ENCODE measurements at places on chromosomes 11 and 22.

- H3K4me3 ChIP-seq, result no peak overlapping the region
- no peaks in the 10 kb centered on the region for H3K27me3 ChIP-seq
- H3K4me1 ChIP-seq, result no peaks in the 10 kb centered on the region
- no peak for DNase-seq
These were observed 14.4 kb downstream of the NAALAD2 start for GRCh38 chr11:90148900-90149299.

DNA sequence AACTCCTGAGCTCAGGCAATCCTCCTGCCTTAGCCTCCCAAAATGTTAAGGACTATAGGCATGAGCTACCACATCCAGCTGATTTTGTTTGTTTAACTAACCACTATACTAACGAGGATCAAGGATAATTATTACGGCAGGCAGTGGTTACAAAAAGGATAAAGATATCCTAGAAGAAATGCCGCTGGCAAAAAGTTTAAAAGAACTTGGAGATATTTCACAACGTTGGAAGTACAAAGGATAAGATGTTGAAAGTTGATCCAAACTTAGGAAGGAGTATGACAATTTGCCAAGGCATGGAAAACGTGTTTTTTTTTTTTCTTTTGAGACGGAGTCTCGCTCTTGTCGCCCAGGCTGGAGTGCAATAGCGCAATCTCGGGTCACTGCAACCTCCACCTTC lies 13.4 kb downstream of the AP5B1 start:
- H3K27me3 ChIP-seq, result no peaks in the 10 kb centered on the region
- H3K4me3 ChIP-seq, result no peak overlapping the region
- H3K36me3 ChIP-seq, result peaks cover 1% of the 10 kb centered on the region
- H3K27ac ChIP-seq, result no peak overlapping the region

- peak overlapping the region; percentile 97 for H3K27ac ChIP-seq
- H3K4me1 ChIP-seq, result peaks cover 38% of the 10 kb centered on the region
- no peak overlapping the region for H3K4me3 ChIP-seq
These were observed 29.1 kb upstream of the TECTA start for GRCh38 chr11:121071846-121072450.

DNA sequence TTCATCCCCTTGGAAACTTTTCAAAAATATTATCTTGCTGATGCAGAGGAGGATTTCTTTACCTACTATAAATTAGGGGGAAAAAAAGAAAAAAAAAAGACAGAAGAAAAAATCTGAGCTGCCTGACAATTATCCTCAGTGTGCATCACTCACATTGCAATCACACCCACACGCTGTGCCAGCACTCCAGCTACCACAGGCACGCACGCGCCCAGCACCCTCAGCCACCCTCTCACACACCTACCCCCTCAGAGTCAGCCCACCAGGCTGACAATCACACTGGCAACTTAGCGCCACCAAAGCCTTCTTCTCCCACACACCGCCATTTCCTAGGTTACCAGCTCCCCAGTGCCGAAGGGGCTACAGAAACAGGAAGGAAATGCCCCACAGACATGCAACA lies 236.1 kb downstream of the KCNA4 start:
- peaks cover 7% of the 10 kb centered on the region for H3K4me1 ChIP-seq
- H3K27me3 ChIP-seq, result peaks cover 5% of the 10 kb centered on the region
- DNase-seq, result no peak
- no peak overlapping the region for H3K4me3 ChIP-seq
- no peak overlapping the region for H3K27ac ChIP-seq

DNA sequence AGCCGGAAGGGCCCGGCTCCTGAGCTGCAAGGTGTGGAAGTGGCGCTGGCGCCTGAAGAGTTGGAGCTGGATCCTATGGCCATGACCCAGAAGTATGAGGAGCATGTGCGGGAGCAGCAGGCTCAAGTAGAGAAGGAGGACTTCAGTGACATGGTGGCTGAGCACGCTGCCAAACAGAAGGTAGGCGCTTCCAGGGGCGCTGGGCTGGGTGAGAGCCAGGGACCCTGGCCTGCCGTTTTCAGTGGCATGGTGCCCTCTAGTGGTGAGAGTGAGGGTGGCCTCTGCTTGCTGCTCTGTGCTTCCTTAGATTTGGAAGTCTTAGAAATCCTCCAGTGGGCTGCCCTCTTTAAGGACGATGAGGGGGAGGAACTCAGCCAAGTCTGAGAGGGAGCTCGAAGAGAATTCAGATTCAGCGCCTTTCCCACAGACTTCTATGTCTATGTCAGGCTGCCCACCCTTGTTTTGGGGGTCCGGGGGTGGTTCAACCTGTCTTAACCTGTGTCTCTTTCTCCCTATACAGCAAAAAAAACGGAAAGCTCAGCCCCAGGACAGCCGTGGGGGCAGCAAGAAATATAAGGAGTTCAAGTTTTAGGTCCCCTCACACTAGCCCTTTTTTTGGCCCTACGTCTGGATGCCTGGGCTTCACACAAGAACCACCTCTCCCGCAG lies 1.8 kb upstream of the PACS1 start:
- no peaks in the 10 kb centered on the region for H3K27me3 ChIP-seq
- peaks cover 20% of the 10 kb centered on the region for H3K4me1 ChIP-seq
- H3K4me3 ChIP-seq, result peak overlapping the region; percentile 80
- peaks cover 29% of the 10 kb centered on the region for H3K36me3 ChIP-seq
- DNase-seq, result peak; percentile 75

GRCh38 chr11:73394416-73395296 lies 18.5 kb downstream of the RELT start:
- DNase-seq, result no peak
- H3K27ac ChIP-seq, result no peak overlapping the region
- H3K4me3 ChIP-seq, result no peak overlapping the region
- H3K36me3 ChIP-seq, result peaks cover 2% of the 10 kb centered on the region
- no peaks in the 10 kb centered on the region for H3K27me3 ChIP-seq
- H3K4me1 ChIP-seq, result no peaks in the 10 kb centered on the region

DNA sequence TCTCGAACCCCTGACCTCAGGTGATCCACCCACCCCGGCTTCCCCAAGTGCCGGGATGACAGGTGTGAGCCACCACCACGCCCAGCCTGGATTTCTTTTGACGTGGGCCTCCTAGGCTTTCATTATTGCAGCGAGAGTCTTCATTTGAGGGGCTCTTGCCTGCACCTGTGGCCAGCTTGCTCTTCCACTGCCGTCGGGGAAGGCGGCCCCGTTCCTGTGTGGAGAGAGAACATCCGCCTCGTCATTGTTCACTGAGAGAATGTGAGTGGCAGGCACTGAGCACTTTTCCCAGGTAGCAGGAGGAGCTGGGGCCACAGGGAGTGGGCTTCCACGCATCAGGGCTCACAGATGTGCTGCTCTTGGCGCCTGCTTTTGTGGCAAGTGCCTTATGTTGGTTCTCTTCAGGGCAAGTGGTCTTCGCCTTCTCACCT lies 365.0 kb downstream of the TBC1D22A start:
- H3K27ac ChIP-seq, result no peak overlapping the region
- H3K4me1 ChIP-seq, result peaks cover 3% of the 10 kb centered on the region
- H3K36me3 ChIP-seq, result peaks cover 3% of the 10 kb centered on the region
- no peak overlapping the region for H3K4me3 ChIP-seq

- no peak overlapping the region for H3K4me3 ChIP-seq
- H3K27me3 ChIP-seq, result no peaks in the 10 kb centered on the region
- DNase-seq, result no peak
- peaks cover 12% of the 10 kb centered on the region for H3K4me1 ChIP-seq
- peaks cover 14% of the 10 kb centered on the region for H3K36me3 ChIP-seq
These were observed 1.8 kb upstream of the TIGD3 start for GRCh38 chr11:65352783-65353182.

DNA sequence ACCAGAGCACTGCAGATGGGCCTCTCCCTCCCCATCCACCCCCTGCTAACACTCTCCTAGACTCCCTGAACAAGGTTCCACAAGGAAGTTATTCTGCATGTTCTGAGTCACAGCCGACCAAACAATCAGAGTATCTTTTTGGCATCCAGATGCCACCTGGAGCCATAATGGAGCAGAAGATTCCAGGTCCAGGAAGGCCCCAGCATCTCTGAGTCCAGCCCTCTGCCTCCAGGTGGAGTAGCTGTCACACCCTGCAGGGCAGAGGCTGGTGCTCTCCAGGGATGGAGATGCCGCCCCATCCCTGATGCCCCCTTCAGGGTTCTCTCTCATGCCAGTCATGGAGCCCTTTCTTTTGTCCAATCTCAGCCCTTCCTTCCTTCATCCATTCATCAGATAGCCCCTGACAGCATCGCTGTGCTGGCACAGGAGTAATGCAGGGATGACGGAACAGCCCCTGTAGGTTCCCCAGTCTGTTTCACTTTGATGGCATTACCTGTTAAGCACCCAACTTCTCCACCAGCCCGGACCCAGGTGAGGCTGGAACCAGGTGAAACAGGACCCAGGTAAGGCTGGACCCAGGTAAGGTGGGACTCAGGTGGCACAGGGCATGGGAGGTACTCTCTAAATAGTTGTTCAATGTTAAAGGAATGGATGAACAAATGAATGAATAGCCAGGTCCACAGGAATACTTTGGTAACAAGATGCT lies 20.1 kb upstream of the TSKU start:
- H3K27me3 ChIP-seq, result peaks cover 25% of the 10 kb centered on the region
- peaks cover 6% of the 10 kb centered on the region for H3K4me1 ChIP-seq

DNA sequence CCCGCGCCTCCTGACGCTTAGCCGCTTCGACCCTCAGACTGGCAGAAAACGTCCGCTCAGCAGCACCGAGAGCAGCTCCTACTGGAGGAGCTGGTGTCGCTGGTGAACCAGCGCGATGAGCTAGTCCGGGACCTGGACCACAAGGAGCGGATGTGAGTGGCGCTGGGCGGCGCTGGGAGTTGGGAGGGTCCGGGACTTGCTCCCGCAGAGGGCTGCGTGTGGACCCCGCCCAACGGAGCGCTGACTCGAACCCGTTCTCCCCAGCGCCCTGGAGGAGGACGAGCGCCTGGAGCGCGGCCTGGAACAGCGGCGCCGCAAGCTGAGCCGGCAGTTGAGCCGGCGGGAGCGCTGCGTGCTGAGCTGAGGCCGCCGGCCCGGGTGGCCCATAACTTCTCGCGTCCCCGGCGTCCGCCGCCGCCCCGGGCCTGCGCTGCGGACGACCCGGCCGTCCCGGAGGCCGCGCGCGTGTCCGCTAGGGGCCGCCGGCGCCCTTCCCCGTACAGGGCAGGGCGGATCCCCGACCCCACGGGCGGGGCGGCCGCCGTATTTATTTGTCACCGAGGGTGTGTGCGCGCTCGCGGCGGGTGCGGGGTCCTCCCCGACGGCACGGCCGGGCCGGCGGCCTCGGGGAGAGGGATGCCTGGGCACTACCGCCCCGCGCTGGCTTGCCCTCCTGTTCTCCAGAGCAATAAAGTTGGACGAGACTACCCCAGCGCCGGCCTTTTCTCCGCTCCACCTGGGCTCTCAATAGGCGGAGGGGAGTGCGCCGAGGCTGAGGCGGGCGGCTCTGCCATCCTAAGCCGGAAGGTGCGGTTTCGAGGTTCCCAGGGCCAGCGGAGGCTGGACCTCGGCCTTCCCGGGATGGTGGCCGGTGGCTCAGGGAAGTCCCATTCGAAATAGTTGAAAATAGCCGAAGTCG lies 3.4 kb downstream of the KCNK7 start:
- no peaks in the 10 kb centered on the region for H3K4me1 ChIP-seq
- peaks cover 53% of the 10 kb centered on the region for H3K27me3 ChIP-seq
- H3K27ac ChIP-seq, result no peak overlapping the region

DNA sequence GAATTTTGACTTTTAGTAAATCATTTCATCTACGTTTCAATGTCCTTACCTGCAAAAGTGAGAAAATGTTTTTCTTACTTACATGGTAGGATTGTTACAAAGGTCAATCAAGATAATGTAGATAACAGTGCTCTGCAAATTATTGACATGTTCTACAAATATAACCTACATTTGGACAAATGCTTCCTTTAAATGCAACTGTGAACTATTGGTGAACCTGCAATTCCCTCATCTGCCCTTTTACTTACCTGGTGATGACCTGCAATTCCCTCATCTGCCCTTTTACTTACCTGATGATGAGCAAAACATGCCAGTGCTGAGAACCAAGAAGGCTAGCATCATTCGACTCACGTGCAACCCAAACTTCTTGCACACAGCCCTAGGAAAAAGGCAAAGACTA lies 11.1 kb downstream of the ALG9 start:
- no peak overlapping the region for H3K27ac ChIP-seq
- peaks cover 25% of the 10 kb centered on the region for H3K36me3 ChIP-seq
- H3K27me3 ChIP-seq, result no peaks in the 10 kb centered on the region

DNA sequence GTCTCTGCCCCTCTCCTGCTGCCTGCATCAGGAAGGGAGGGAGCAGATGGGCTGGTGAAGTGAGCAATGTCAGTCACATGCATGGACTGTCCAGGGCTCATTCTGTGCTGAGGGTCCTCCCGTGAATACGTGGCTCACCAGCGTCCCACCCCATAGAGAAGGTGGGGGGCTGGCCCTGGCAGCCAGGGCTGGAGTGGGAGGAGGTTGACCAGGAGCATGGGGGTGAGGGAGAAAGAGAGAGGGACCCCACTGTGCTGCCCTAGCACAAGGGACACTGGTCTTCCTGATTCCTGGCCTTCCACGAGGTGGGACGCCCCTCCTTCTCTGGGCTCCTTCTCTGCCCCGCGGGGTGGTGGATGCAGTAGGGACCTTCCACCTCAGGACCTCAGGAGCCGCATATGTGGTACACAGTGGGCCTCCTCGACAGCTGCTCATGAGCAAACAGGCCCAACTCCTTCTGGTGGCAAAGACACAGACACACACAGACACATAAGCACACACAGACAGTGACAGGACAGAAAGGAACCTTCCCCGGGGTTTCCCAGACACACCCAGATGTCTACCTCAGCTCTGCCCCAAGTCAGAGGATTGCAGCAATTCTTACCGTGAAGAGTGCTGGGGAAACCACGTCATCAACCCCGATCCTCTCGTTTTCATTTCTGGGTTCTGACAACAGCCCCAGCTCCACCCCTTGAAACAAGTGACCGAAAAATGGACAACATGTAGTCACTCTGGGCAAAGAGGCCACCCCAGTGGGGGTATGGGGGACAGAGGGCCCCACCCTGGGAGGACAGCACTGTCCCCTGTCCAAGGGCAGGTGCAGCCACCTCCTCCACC lies 3.6 kb upstream of the APOBEC3A start:
- H3K36me3 ChIP-seq, result no peaks in the 10 kb centered on the region
- peaks cover 7% of the 10 kb centered on the region for H3K4me1 ChIP-seq
- no peak overlapping the region for H3K27ac ChIP-seq
- H3K4me3 ChIP-seq, result no peak overlapping the region
- no peak for DNase-seq
- peaks cover 34% of the 10 kb centered on the region for H3K27me3 ChIP-seq

- no peaks in the 10 kb centered on the region for H3K27me3 ChIP-seq
- H3K36me3 ChIP-seq, result no peaks in the 10 kb centered on the region
- H3K4me1 ChIP-seq, result peaks cover 14% of the 10 kb centered on the region
- no peak for DNase-seq
These were observed 716.5 kb downstream of the NELL1 start for GRCh38 chr11:21385669-21386440.

- no peaks in the 10 kb centered on the region for H3K36me3 ChIP-seq
- H3K27ac ChIP-seq, result no peak overlapping the region
- no peak overlapping the region for H3K4me3 ChIP-seq
- H3K4me1 ChIP-seq, result peaks cover 4% of the 10 kb centered on the region
- no peaks in the 10 kb centered on the region for H3K27me3 ChIP-seq
These were observed 65.3 kb upstream of the MS4A8 start for GRCh38 chr11:60634126-60634525.
